ENCODE measurements at places on chromosomes 7 and 10. TPM values are rescaled to one million over a fixed set of nuclear protein-coding genes. Genes with fewer than 3 reads are reported as not detected.
A peak's percentile ranks its signal among the peaks of the same experiment; 100 is the strongest.

CYP26C1 gene
- total RNA-seq: 0.77 TPM

CH25H gene
- 1.2 TPM for total RNA-seq

HOXA11 gene
- total RNA-seq: not detected

POM121L12 gene
- not detected for total RNA-seq

OR2A5 gene
- total RNA-seq: not detected

ACTR3C gene
- 13.0 TPM for total RNA-seq

STOX1 gene
- 10.1 TPM for total RNA-seq

GTF2IRD1 gene
- 24.1 TPM for total RNA-seq

LEP gene
- total RNA-seq: 1.3 TPM

ZNF316 gene
- total RNA-seq: 38.5 TPM

RASSF4 gene
- total RNA-seq: 44.3 TPM

ZNF789 gene
- total RNA-seq: 19.7 TPM

- H3K36me3 ChIP-seq: no peaks in the 10 kb centered on the region
Observed at GRCh38 chr7:4182605-4183300, 499.3 kb upstream of the FOXK1 start.

DNA sequence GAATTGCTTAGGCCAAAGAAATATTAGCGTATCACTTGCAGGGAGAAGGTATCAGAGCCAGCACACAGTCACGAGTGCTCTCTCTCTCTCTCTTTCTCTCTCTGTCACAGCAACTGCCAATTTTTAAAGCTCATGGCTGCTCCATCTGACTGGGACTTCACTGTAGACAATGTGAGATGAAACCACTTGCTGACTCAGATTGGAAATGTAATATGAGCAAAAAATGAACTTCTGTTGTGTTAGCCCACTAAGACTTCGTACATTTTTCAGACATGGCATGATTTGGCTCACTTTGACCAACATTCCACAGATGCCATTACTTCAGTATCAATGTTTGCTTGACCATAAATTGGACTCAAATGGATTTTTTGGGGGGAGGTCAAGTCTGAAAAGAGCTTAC lies 68.1 kb downstream of the DGKB start:
- peak; percentile 7 for DNase-seq
- H3K4me1 ChIP-seq: peaks cover 2% of the 10 kb centered on the region
- no peak overlapping the region for H3K4me3 ChIP-seq
- H3K27me3 ChIP-seq: no peaks in the 10 kb centered on the region
- H3K36me3 ChIP-seq: no peaks in the 10 kb centered on the region
- H3K27ac ChIP-seq: peak overlapping the region; percentile 60

- H3K4me1 ChIP-seq: peaks cover 5% of the 10 kb centered on the region
- no peaks in the 10 kb centered on the region for H3K27me3 ChIP-seq
Observed at GRCh38 chr10:78523453-78523852, 489.8 kb downstream of the RPS24 start.

- H3K36me3 ChIP-seq: no peaks in the 10 kb centered on the region
- H3K4me1 ChIP-seq: no peaks in the 10 kb centered on the region
- no peaks in the 10 kb centered on the region for H3K27me3 ChIP-seq
Observed at GRCh38 chr7:17532861-17533404, 234.5 kb downstream of the AHR start.

DNA sequence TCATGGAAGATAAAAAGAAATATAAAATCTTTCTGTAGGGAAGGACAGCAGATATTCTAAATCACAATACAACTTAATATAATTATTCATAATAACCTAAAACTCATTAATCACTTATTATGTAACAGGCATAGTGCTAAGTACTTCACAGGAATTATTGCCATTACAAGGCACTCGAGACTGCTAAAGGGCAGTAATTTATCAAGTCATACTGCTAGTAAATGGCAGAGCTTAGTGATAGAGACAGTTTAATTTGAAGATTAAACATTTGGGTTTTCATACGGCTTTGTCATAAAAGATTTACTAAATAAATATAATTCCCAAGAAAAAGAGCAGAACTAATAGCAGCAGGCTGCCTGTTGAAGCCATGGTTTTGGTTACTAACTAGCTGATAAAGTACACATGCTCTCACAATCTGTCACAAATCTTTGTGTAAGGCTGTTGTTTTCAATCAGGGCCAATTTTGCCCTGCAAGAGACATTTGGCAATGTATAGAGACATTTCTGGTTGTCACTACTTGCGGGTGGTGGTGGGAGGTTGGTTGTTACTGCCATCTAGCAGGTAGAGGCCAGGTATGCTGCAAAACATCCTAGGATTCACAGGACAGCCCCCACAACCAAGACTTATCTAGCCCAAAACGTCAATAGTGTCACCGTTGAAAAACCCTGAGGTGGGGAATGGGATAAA lies 233.3 kb upstream of the CACNA2D1 start:
- no peaks in the 10 kb centered on the region for H3K27me3 ChIP-seq
- H3K4me3 ChIP-seq: no peak overlapping the region
- no peaks in the 10 kb centered on the region for H3K36me3 ChIP-seq
- peaks cover 17% of the 10 kb centered on the region for H3K4me1 ChIP-seq

DNA sequence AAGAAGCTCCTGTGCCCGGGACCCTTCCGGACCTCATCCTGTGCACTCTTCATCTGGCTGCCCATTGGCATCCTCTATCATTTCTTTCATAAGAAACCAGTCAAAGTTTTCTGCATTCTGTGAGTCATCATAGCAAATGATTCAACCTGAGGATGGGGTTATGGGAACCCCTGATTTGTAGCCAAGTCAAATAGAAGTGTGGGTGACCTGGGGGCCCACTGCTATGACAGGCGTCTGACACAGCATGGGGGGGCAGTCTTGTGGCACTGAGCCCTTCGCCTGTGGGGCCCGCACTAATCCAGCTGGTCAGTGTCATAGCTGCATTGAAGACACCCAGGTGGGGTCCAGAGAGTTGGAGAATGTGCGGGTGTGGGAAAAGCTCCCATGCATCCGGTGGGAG lies 230.4 kb downstream of the USP6NL start:
- peaks cover under 1% of the 10 kb centered on the region for H3K4me1 ChIP-seq
- no peak overlapping the region for H3K27ac ChIP-seq

- H3K27me3 ChIP-seq: no peaks in the 10 kb centered on the region
- DNase-seq: no peak
- no peaks in the 10 kb centered on the region for H3K4me1 ChIP-seq
- no peaks in the 10 kb centered on the region for H3K36me3 ChIP-seq
- no peak overlapping the region for H3K27ac ChIP-seq
- H3K4me3 ChIP-seq: no peak overlapping the region
Observed at GRCh38 chr10:69096045-69096444, 8.1 kb downstream of the SRGN start.

DNA sequence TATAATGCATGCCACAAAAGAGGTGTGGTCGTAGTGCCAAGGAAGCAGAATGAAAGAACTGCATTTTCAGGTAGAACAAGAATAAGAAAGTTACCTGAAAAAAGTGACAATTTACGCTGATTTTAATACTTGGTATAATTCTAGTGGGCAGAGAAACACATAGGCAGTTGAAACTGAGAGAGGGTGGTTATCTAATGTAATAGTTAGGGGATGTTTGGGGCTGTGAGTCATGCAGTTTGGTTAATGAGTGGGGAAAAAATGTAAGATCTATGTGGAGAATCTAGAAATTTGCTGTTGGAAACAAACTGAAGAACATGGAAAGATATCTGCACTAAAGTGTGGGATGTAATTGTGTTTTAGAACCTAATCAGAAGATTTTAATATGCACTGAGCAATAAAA lies 33.7 kb downstream of the ZNF37A start:
- DNase-seq: no peak
- H3K27ac ChIP-seq: no peak overlapping the region
- no peaks in the 10 kb centered on the region for H3K4me1 ChIP-seq
- no peaks in the 10 kb centered on the region for H3K36me3 ChIP-seq
- no peaks in the 10 kb centered on the region for H3K27me3 ChIP-seq

DNA sequence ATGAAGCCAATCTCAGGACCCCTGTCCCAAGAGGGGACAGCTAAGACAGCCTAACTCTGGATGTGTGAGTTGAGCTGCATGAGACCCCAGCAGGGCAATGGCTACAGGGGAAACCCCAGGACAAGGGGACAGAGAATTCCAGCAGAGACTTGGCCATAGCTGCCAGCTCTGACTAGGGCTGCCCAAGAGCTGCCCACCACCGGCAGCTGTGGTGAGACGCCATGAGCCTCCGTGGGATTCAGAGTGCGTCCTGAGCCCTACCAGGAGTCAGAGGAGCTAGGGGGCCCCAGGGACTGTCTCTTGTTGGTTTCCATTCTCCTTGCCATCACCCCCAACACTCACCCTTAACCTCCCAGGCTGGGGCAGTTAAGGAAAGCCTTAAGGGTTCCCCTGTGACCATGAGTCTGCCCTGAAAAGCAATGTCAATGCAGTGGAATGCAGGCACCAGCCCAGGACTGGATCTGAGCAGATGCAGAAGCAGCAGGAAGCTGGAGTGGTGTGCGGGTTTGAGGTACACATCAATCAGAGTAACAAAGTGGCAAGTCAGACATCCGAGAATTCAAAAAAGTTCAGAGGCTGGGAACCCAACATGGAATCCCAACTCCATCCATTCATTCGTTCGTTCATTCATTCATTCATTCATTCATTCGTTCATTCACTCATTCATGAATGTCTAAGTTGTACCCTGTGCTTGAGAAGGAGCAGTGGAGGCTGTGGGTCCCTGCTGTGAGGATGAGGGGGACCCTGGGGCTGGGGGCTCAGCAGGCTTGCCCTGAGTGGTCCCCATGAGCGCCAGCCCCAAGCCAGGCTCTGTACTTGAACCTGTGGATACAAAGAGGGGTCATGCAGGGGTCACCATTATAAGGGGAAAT lies 52.9 kb downstream of the C10orf120 start:
- peaks cover 2% of the 10 kb centered on the region for H3K36me3 ChIP-seq
- no peak overlapping the region for H3K27ac ChIP-seq
- no peak for DNase-seq
- no peaks in the 10 kb centered on the region for H3K4me1 ChIP-seq

GRCh38 chr10:111083222-111084095 lies 6.6 kb downstream of the ADRA2A start:
- no peak overlapping the region for H3K27ac ChIP-seq
- H3K27me3 ChIP-seq: peaks cover 5% of the 10 kb centered on the region
- no peak for DNase-seq
- no peak overlapping the region for H3K4me3 ChIP-seq
- no peaks in the 10 kb centered on the region for H3K36me3 ChIP-seq
- peaks cover 4% of the 10 kb centered on the region for H3K4me1 ChIP-seq

- no peak for DNase-seq
- H3K27me3 ChIP-seq: no peaks in the 10 kb centered on the region
- peak overlapping the region; percentile 16 for H3K27ac ChIP-seq
- H3K36me3 ChIP-seq: no peaks in the 10 kb centered on the region
Observed at GRCh38 chr10:73589563-73590126, 1.5 kb downstream of the USP54 start.

DNA sequence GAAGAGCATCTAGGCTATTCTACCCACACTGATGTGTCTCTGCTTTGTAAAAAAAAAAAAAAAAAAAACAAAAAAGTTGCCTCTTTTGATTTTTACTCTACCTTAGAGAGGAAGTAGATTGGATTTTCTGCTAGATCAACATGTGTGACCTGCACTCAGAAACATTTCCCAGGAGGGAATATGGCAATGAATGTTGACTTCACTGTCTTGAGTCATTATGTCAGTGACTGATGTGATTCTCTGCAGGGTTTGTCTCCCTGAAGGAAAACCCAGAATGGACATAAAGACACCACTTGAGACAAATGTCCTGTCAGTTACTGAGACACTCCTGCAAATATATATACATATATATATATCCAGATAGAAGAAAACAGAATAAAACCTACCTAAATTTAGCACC lies 370.3 kb downstream of the BMPER start:
- H3K27me3 ChIP-seq: no peaks in the 10 kb centered on the region
- no peak overlapping the region for H3K4me3 ChIP-seq
- H3K4me1 ChIP-seq: no peaks in the 10 kb centered on the region
- no peak overlapping the region for H3K27ac ChIP-seq
- no peaks in the 10 kb centered on the region for H3K36me3 ChIP-seq

DNA sequence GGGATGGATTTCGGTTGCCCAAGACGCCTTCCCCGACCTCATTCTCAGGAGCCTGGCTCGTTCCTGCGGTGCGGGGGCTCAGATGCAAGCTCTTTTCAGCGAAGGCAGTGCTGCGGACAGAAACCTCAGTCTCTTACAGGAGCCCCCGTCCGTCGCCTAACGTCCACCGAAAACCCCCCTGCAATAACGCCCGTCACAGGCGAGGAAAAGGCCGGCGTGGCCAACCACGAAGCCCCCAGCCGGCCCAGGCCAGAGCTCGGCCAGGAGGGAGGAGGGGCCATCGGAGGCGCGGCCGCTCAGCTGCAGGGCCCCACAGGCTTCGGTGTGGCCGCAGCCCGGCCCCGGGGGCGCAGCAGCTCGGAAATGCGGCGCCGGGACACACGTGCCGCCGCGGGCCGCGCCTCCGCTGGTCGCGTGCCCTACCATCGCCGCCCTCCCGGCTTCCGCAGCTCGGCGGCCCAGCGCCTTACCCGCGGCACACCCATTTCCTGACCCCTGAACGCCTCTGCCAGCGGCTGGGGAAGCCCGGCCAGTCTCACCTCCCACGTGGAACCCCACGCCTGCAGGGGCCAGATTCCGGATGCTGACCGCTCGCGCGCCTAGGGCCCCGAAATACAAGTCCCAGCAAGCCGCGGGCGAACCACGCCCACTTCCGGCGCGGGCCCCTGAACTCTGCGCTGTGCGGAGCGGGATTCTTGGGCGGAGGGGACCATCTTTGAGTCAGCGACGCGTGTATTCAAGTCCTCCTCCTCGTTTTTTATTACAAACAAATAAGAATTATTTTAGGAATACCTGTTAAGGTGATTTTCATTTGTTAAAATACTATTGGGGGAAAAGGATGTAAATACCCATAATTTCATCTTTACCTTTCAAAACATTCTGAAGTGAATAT lies at the start of gene ZNF239:
ZNF239 (minus strand) TSS at position 616 of the 892 bp plus-strand sequence. CDS start 16,537 bp downstream, outside the sequence.
- DNase-seq: peak; percentile 90
- peaks cover 4% of the 10 kb centered on the region for H3K4me1 ChIP-seq
- peak within 1 kb of the TSS; percentile 53 for H3K4me3 ChIP-seq
- no peaks in the 10 kb centered on the region for H3K36me3 ChIP-seq
- H3K27me3 ChIP-seq: no peaks in the 10 kb centered on the region

GRCh38 chr7:49398746-49399145 lies 374.7 kb upstream of the VWC2 start:
- no peaks in the 10 kb centered on the region for H3K4me1 ChIP-seq
- DNase-seq: peak; percentile 4
- H3K36me3 ChIP-seq: no peaks in the 10 kb centered on the region
- no peak overlapping the region for H3K27ac ChIP-seq
- H3K4me3 ChIP-seq: no peak overlapping the region
- H3K27me3 ChIP-seq: no peaks in the 10 kb centered on the region

Measured in lung (tissue), 17 donors.